ENCODE measurements at places on chromosomes 4 and X.

DNA sequence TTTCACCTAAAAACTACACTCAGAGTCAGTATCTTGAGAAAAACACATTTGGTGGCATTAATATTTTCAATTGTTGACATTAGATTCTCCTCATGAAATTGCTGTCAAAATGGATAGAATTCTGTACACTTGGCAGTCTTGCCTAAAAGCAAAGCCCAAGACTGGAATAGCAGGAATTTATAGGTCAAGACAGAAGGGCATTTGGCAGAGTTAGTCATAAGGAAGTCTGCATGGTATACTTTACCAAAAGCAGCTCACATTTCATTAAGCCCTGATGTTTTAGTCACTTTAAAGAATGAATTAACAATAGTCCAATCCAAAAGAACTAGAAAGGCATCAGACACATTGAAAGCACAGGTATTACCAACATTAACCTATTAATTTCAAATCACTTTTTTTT is 7.1 kb downstream of the CCDC160 start:
- DNase-seq = no peak
- H3K27ac ChIP-seq = no peak overlapping the region
- H3K4me1 ChIP-seq = no peaks in the 10 kb centered on the region
- no peaks in the 10 kb centered on the region for H3K36me3 ChIP-seq
- H3K27me3 ChIP-seq = no peaks in the 10 kb centered on the region

GRCh38 chr4:41408859-41409593 is 128.9 kb upstream of the LIMCH1 start:
- no peaks in the 10 kb centered on the region for H3K4me1 ChIP-seq
- no peak overlapping the region for H3K4me3 ChIP-seq
- no peaks in the 10 kb centered on the region for H3K36me3 ChIP-seq
- H3K27me3 ChIP-seq = no peaks in the 10 kb centered on the region
- no peak overlapping the region for H3K27ac ChIP-seq

- no peak for DNase-seq
- no peaks in the 10 kb centered on the region for H3K27me3 ChIP-seq
- no peak overlapping the region for H3K4me3 ChIP-seq
Measured at GRCh38 chrX:12972243-12972642, 2.7 kb upstream of the TMSB4X start.

- H3K27ac ChIP-seq = no peak overlapping the region
- H3K27me3 ChIP-seq = no peaks in the 10 kb centered on the region
- H3K4me3 ChIP-seq = no peak overlapping the region
- no peaks in the 10 kb centered on the region for H3K4me1 ChIP-seq
Measured at GRCh38 chr4:75919920-75920319, 17.7 kb upstream of the PPEF2 start.

GRCh38 chr4:118989098-118990080 is 100.7 kb downstream of the SYNPO2 start:
- no peak for DNase-seq
- no peak overlapping the region for H3K4me3 ChIP-seq
- H3K4me1 ChIP-seq = peaks cover 43% of the 10 kb centered on the region
- H3K27ac ChIP-seq = peak overlapping the region; percentile 82
- H3K36me3 ChIP-seq = no peaks in the 10 kb centered on the region
- no peaks in the 10 kb centered on the region for H3K27me3 ChIP-seq

- no peaks in the 10 kb centered on the region for H3K27me3 ChIP-seq
- no peak for DNase-seq
- H3K4me3 ChIP-seq = no peak overlapping the region
Measured at GRCh38 chr4:23697001-23697528, 192.8 kb downstream of the PPARGC1A start.

GRCh38 chr4:48490012-48490679 is at the start of gene ZAR1:
TSS of gene ZAR1 (plus strand) at chr4:48490252. CDS start at chr4:48490292, 40 bp downstream.
- H3K36me3 ChIP-seq = no peaks in the 10 kb centered on the region
- H3K27ac ChIP-seq = no peak within 1 kb of the TSS
- no peaks in the 10 kb centered on the region for H3K27me3 ChIP-seq
- H3K4me3 ChIP-seq = peak within 1 kb of the TSS; percentile 37
- DNase-seq = no peak
- H3K4me1 ChIP-seq = peaks cover 7% of the 10 kb centered on the region

GRCh38 chrX:71367396-71367795 is 1.2 kb downstream of the TAF1 start:
- peak overlapping the region; percentile 51 for H3K4me3 ChIP-seq
- no peak for DNase-seq
- H3K27ac ChIP-seq = peak overlapping the region; percentile 27
- H3K36me3 ChIP-seq = no peaks in the 10 kb centered on the region
- peaks cover 21% of the 10 kb centered on the region for H3K4me1 ChIP-seq
- no peaks in the 10 kb centered on the region for H3K27me3 ChIP-seq

- no peak for DNase-seq
- peaks cover 9% of the 10 kb centered on the region for H3K36me3 ChIP-seq
- H3K27ac ChIP-seq = no peak overlapping the region
Measured at GRCh38 chr4:119559044-119559647, 69.5 kb downstream of the PDE5A start.

GRCh38 chr4:112515198-112516065 is 548 bp downstream of the NEUROG2 start:
- H3K27ac ChIP-seq = no peak overlapping the region
- peak overlapping the region; percentile 47 for H3K4me3 ChIP-seq
- peaks cover 38% of the 10 kb centered on the region for H3K4me1 ChIP-seq
- no peak for DNase-seq
- H3K36me3 ChIP-seq = no peaks in the 10 kb centered on the region

DNA sequence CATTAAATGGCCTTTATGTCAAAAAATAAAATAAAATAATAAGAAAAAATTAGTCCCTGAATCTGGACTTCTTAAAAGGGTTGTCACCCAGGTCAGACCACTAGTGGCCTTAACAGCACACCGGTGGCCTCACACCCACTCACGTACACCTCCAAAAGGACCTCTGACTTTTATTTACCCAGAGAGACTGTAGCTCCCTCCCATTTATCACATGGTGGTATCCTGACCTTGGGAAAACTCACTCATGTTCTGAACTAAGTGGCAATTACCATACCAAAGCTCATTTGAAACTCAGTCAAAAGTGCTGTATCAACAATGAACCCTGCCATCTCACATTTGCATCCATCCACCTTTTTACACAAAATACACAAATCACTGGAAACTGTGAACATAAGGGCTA is 53.1 kb upstream of the MAP3K15 start:
- no peaks in the 10 kb centered on the region for H3K36me3 ChIP-seq
- no peak overlapping the region for H3K4me3 ChIP-seq
- H3K4me1 ChIP-seq = no peaks in the 10 kb centered on the region
- H3K27ac ChIP-seq = no peak overlapping the region
- DNase-seq = no peak
- H3K27me3 ChIP-seq = no peaks in the 10 kb centered on the region

DNA sequence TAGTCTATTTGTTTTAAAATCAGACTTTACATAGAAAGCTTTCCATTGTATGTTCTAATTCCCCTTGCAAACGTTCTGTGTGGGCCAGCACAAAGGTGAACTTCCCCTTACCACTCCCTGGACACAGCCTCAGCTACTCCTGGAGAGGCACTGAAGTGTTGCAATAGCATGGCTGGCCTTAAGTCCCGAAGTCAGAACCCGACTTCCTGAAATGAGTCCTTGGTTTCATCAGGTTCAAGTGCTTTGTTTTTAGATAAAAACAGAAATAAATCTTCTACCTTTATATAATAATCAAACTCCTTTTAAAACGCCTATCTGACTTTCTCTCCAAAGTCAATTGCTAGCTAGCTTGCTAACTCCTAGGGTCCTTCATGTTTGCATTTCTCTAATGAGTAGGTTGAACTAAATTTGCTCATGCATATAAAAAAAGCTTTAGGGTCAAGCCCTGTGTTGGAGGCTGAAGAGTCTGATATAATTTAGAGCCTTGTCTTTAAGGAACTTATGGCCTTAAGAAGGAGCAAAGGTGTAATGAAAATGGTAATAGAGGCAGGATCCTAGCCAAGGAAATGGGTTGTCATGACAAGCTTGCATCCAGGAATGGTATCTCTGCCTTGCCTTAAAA is 9.0 kb downstream of the BMP3 start:
- H3K4me3 ChIP-seq = no peak overlapping the region
- no peak overlapping the region for H3K27ac ChIP-seq
- H3K36me3 ChIP-seq = no peaks in the 10 kb centered on the region
- H3K27me3 ChIP-seq = no peaks in the 10 kb centered on the region
- DNase-seq = no peak
- H3K4me1 ChIP-seq = no peaks in the 10 kb centered on the region

GRCh38 chr4:4578981-4579380 is 37.1 kb upstream of the STX18 start:
- H3K36me3 ChIP-seq = no peaks in the 10 kb centered on the region
- H3K4me3 ChIP-seq = no peak overlapping the region
- DNase-seq = no peak

DNA sequence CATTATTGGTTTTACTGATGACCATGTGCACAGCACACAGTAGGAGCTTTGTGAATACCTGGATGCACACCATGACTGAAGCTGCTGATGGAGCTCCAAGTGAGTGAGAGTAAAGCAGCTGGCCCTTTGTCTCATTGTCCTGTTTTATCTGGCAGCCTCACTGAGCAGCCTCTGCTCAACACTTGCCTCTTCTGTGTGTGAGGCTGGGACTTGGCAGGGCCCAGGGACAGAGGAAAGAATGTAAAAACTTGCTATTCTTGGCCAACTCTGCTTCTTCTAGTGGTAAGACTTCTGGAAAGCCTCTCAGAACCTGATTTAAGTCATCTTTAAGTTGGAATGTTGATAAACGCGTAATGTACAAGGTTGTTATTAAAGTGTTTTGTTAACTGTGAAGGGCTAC is 61.4 kb downstream of the BEX1 start:
- no peak overlapping the region for H3K27ac ChIP-seq
- no peak for DNase-seq
- no peaks in the 10 kb centered on the region for H3K27me3 ChIP-seq
- no peaks in the 10 kb centered on the region for H3K36me3 ChIP-seq
- H3K4me1 ChIP-seq = no peaks in the 10 kb centered on the region
- no peak overlapping the region for H3K4me3 ChIP-seq

- no peaks in the 10 kb centered on the region for H3K36me3 ChIP-seq
- H3K4me3 ChIP-seq = no peak overlapping the region
- DNase-seq = no peak
- H3K27me3 ChIP-seq = no peaks in the 10 kb centered on the region
- no peak overlapping the region for H3K27ac ChIP-seq
- H3K4me1 ChIP-seq = peaks cover 11% of the 10 kb centered on the region
Measured at GRCh38 chr4:150007512-150007911, 70.7 kb upstream of the DCLK2 start.

- H3K4me1 ChIP-seq = no peaks in the 10 kb centered on the region
- DNase-seq = no peak
- H3K27me3 ChIP-seq = no peaks in the 10 kb centered on the region
- no peaks in the 10 kb centered on the region for H3K36me3 ChIP-seq
Measured at GRCh38 chrX:56978172-56978571, 17.2 kb downstream of the SPIN3 start.

DNA sequence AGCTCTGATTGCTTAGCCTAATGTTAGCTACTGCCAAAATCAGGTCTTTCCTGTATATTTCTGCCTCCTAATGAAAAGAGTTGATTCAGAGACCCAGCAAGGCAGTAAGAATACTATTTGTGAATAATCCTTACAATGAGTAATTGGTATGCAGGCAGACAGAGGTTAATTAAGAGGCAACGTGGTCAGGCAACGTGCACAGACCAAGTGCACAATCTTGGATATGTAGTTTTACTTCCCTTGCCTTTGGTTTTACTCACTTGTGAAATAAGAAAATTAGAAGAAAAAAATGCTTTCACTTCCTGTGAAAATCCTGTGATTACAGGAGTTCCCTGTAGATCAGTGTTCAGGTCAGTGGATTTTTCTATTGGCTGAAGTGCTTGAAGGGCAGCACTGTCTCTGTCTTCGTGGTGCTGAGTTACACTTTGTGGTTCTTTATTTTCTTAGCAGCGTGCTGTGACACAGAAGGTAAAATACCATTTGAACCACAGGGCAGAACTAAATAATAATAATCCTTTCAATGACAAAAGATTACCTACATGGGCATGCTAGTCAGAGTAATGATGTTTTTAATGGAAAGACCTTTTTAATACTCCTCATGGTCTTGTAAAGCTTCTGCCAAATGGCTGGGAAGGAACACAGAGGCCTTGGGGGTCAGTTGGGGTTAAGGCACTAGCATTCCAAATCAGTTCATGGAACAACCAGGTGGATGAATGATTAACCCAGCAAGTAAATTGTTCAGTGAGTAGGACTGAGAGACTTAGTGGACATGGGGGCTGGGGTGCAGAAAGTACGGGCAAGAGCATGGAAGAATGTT is 430.9 kb downstream of the MAPK10 start:
- no peak overlapping the region for H3K27ac ChIP-seq
- H3K4me3 ChIP-seq = no peak overlapping the region
- no peaks in the 10 kb centered on the region for H3K27me3 ChIP-seq
- H3K36me3 ChIP-seq = no peaks in the 10 kb centered on the region
- peaks cover 19% of the 10 kb centered on the region for H3K4me1 ChIP-seq

GRCh38 chrX:137432609-137433008 is 133.3 kb upstream of the ZIC3 start:
- peaks cover 5% of the 10 kb centered on the region for H3K27me3 ChIP-seq
- no peaks in the 10 kb centered on the region for H3K36me3 ChIP-seq
- no peak overlapping the region for H3K4me3 ChIP-seq

GRCh38 chrX:96389281-96390047 is 295.2 kb upstream of the DIAPH2 start:
- H3K27me3 ChIP-seq = no peaks in the 10 kb centered on the region
- H3K4me1 ChIP-seq = peaks cover 5% of the 10 kb centered on the region
- H3K27ac ChIP-seq = no peak overlapping the region
- H3K4me3 ChIP-seq = no peak overlapping the region

GRCh38 chr4:152514356-152514755 is 21.5 kb downstream of the FBXW7 start:
- no peak overlapping the region for H3K27ac ChIP-seq
- peaks cover 5% of the 10 kb centered on the region for H3K4me1 ChIP-seq

GRCh38 chr4:42363614-42364013 is 33.7 kb upstream of the SHISA3 start:
- no peaks in the 10 kb centered on the region for H3K4me1 ChIP-seq
- DNase-seq = no peak
- H3K27me3 ChIP-seq = no peaks in the 10 kb centered on the region
- H3K27ac ChIP-seq = no peak overlapping the region
- H3K36me3 ChIP-seq = no peaks in the 10 kb centered on the region
- no peak overlapping the region for H3K4me3 ChIP-seq

GRCh38 chrX:136310411-136310810 is 9.6 kb downstream of the ADGRG4 start:
- H3K27me3 ChIP-seq = no peaks in the 10 kb centered on the region
- H3K4me3 ChIP-seq = no peak overlapping the region
- no peak for DNase-seq
- no peak overlapping the region for H3K27ac ChIP-seq

- no peak for DNase-seq
- no peaks in the 10 kb centered on the region for H3K4me1 ChIP-seq
- no peak overlapping the region for H3K27ac ChIP-seq
- no peaks in the 10 kb centered on the region for H3K36me3 ChIP-seq
- no peak overlapping the region for H3K4me3 ChIP-seq
Measured at GRCh38 chr4:149823769-149824221, 8.2 kb upstream of the IQCM start.

DNA sequence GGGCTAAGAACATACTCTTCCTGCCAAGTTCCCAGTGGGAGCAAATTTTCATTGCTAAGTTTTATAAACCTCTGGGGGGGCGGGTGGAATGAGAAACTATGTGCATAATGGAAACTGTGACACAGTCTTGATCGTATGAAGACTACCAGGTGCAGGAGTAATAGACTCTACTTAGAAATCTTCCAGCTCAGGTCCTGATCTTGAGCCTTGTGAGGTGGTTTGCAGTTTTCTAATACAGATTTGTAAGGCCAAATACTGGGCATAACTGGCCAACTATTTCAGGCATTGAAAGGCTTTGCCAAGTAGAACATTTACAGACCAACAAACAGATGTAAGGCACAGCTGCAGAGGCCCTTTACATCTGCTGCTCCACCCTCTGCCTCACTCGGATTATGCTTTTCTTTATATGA is 89.7 kb upstream of the CBR4 start:
- peak overlapping the region; percentile 83 for H3K27ac ChIP-seq
- H3K36me3 ChIP-seq = peaks cover 8% of the 10 kb centered on the region
- no peak for DNase-seq
- H3K4me3 ChIP-seq = no peak overlapping the region
